Hematopoietic multipotent progenitor cell treated with erythropoietin and hydrocortisone succinate and interleukin-3 and kit ligand, for 4 days (in vitro differentiated cells): ENCODE measurements at places on chromosomes 1 and 21.
A peak's percentile ranks its signal among the peaks of the same experiment; 100 is the strongest.

GRCh38 chr1:41690331-41690730, 205.8 kb upstream of the EDN2 start:
- DNase-seq = no peak

DNA sequence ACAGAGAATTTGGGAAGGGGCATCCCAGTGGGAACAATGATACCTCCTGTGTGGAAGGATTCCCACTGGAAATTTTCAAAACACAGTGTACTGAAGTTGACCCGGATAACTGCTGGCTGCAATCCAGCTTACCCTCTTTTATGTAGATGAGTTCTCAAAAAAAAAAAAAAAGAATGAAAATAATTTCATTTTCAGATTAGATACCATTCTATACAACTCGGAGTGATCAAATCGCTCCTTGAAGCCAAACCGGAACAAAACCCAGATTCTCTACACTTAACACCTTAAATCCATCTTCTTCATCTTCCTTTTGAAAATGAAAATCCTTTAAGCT, 69.1 kb downstream of the KAZN start:
- DNase-seq = no peak

DNA sequence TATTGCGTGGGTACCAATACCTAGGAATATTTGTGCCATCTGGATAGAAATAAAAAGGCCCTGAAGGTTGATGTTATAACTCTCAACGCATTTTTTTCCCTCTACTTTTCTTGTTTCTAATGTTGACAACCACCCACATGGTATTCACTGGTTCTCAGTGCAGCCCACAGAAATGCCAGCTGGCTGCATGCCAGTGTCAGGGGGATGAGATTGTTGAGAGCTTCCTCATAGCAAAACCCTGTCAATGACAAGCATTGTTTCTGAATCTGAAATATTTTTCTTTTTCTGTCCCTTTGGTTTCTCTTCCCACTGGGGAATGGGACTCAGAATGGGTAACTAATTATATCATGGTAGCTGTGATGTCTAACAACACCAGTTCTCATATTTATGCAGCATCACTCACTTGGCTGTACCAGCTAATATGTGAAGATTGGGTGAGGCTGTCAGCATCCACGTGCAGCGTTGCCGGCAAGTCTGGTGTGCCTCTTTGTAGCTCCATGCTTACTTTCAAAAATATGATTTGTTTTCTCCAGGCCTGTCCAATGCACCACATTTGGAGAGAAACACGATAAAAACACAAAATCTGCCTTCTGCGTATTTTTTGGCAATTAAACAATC, 284.6 kb downstream of the PTBP2 start:
- peak; percentile 40 for DNase-seq

DNA sequence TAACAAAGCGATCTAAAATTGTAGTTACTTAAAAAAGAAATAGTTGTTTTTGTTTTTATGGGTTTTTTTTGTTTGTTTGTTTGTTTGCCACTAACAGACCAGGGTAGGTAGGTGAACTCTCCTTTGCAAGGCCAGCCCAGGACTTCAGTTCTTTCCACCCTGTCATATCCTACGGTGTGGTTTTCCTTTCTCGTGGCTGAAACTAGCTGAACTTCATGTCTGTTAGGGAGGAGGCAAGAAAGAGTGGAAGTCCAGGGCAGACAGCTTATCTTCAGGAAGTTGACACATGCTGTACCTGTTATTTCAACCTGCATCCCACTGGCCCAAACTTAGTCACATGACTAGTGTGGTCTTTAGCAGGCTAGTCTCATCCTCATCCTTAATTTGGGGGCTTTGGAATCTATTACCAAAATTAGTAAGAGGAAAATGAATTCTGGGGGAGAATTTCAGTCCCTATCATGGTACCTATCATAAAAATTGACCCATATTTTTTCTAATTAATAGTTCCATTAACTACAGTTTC, 62.9 kb upstream of the LRRC7 start:
- DNase-seq = peak; percentile 46

- DNase-seq = no peak
Measured at GRCh38 chr1:39131940-39132339, 72.6 kb upstream of the MACF1 start.

GRCh38 chr1:240116831-240117769, 25.4 kb downstream of the FMN2 start:
- no peak for DNase-seq

- DNase-seq = peak; percentile 68
Measured at GRCh38 chr1:233295237-233295974, at the start of gene PCNX2. Gene PCNX2 (minus strand): TSS chr1:233295725. CDS start chr1:233295478, 247 bp downstream.

GRCh38 chr1:172378109-172378760, 42.2 kb upstream of the C1orf105 start:
- no peak for DNase-seq

DNA sequence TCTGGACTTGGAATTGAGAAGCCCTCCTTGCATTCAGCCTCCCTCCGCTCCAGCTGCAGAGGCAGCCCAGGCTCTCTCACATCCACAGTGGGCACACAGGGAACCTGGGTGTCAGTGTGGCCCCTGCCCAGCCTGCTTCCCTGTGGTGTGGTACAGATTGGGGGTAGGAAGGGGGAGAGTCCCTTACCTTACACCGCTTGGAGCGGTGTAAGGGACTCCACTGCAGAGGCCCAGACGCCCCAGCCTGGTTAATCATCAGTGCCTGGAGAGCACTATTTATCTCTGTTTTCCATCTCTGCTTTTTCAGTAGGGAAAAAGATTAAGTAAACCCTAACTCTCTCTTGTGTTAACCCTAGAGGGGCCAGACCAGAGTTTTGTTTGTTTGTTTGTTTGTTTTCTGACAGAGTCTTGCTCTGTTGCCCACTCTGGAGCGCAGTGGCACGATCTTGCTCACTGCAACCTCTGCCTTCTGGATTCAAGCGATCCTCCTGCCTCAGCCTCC, 803 bp upstream of the RHBG start:
- DNase-seq = no peak

DNA sequence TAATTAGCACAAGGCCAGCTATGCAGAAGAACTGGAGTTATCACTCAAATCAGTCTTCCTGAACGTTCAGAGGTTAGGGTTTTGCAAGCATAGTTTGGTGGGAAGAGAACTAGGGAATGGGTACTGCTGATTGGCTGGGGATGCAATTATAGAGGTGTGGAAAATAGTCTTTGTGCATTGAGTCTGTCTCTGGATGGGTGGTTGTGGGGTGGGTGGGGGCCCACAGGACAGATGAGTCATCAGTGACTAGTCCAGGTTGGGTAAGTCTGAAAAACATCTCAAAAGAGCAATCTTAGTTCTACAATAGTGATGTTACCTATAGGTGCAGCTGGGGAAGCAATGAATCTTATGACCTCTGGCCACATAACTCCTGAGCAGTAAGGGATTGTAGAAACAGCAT, 89.7 kb upstream of the HMCN1 start:
- DNase-seq = no peak
